ENCODE measurements at places on chromosomes 13 and 19.

DNA sequence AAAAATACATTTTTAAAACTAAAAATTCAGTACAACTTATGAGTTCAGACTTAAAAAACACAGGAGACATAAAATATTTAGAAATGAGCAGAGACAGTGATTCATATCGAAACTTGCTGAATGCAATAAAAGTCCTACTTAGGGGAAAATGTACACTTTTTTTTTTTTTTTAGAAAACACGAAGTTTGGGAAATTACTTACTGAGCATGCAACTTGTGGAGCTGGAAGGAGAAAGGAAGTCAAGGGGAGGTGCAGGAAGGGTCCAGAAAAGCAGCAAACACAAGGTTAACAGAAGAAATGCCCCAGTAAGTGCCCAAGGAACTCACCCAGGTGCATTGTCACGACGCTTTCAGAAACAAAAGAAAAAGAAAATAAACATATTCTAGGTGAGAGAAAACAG, 18.6 kb upstream of the LAIR1 start:
- no peak for DNase-seq

GRCh38 chr13:80705371-80706163, 364.6 kb upstream of the SPRY2 start:
- DNase-seq: no peak

DNA sequence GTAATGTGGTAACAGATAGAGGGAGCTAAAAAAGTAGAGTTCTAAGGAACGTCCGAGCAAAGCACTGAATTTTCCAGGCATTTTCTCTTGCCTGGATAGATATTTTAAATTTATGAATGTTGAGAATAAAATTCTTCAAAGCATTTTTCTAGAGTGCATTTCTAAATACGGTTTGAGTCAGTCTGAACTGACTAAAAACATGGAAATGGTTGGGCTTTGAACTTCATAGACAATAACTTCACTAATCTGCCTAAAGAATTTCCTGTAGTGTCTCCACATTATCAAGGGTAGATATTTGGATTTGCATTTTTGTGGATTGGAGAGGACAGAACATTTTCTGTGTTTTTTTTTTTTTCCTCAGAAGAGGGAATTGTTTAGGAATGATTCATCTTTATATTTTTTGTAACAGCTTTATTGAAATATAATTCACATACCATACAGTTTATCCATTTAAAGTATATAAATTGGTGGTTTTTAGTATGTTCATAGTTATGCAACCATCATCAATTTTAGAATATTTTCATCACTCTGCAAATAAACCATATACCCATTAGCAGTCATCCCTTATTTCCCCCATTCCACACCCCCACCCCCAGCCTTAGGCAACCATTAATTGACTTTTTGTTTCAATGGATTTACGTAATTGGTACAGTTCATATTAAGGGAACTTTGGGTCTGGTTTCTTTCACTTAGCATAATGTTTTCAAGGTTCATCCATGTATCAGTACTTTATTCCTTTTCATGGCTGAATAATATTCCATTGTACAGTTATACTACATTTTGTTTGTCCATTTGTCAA, 20.7 kb downstream of the GARRE1 start:
- DNase-seq: no peak

DNA sequence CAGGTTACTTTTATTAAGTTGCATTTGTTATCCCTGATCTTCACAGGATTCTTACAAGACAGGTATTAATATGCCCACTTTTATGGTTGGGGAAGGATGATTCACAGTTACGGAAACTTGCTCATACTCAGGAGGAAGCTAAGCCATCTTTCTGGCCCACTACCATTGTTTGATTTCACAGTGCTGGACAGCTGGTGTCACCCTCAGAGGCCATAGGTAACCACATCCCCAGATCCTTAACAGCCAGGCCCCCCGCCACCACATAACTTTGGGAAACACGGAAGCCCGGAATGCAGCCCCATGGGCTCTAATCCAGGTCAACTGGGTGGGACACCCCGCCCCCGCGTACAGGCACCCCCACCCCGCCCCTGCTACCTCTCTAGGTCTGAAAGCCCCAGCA, 119.7 kb downstream of the IRS2 start:
- DNase-seq: no peak

DNA sequence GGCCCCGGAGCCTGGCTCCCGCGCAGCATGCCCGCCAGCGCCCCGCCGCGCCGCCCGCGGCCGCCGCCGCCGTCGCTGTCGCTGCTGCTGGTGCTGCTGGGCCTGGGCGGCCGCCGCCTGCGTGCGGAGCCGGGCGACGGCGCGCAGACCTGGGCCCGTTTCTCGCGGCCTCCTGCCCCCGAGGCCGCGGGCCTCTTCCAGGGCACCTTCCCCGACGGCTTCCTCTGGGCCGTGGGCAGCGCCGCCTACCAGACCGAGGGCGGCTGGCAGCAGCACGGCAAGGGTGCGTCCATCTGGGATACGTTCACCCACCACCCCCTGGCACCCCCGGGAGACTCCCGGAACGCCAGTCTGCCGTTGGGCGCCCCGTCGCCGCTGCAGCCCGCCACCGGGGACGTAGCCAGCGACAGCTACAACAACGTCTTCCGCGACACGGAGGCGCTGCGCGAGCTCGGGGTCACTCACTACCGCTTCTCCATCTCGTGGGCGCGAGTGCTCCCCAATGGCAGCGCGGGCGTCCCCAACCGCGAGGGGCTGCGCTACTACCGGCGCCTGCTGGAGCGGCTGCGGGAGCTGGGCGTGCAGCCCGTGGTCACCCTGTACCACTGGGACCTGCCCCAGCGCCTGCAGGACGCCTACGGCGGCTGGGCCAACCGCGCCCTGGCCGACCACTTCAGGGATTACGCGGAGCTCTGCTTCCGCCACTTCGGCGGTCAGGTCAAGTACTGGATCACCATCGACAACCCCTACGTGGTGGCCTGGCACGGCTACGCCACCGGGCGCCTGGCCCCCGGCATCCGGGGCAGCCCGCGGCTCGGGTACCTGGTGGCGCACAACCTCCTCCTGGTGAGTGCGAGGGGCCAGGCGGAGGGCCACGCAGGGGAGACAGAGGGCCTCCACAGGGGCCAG, at the start of gene KL:
Gene KL, plus strand, starts transcription at position 10 of the 909 bp plus-strand sequence. Its CDS starts 18 bp downstream, at position 28.
- peak; percentile 58 for DNase-seq

GRCh38 chr19:3249408-3249807, 24.9 kb downstream of the CELF5 start:
- DNase-seq: no peak

GRCh38 chr13:111941845-111942447, 125.0 kb upstream of the SOX1 start:
- DNase-seq: no peak

GRCh38 chr19:48867123-48867745, 1.2 kb downstream of the PLEKHA4 start:
- no peak for DNase-seq

DNA sequence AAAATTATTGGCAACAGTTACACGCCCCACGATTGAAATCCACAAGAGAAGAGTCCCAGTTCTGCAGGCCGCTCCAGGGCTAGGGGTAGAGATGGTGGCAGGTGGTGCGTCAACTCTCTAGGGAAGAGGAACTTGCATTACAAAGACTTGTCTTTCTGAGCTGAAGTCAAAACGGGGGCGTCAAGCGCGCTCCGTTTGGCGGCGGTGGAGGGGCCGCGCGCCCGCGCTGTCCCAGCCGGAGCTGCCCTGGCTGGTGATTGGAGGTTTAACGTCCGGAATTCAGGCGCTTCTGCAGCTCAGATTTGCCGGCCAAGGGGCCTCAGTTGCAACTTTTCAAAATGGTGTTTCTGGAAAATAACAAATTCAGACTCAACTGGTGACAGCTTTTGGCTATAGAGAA, 38.9 kb downstream of the SOX1 start:
- DNase-seq: no peak

- no peak for DNase-seq
Observed at GRCh38 chr13:109182777-109183465, 553.5 kb downstream of the MYO16 start.

DNA sequence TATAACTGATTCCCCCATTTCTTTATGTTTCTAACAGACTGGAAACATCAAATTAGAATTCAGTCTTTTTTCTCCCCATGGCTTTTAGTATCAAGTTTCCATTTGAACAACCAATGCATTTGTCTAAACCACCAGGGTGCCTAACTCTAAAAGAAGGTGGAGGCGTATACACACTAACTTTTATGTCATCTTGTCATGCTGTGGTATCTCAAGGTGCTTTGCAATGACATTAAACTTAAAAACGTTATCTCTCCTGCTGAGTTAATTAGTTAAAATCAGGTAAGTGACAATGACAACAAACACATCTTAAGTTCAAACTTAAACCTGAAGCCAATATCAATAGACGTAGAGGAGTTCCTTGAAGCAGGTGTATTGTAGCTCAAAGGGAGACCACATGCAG, 1001.7 kb downstream of the PCDH17 start:
- no peak for DNase-seq

DNA sequence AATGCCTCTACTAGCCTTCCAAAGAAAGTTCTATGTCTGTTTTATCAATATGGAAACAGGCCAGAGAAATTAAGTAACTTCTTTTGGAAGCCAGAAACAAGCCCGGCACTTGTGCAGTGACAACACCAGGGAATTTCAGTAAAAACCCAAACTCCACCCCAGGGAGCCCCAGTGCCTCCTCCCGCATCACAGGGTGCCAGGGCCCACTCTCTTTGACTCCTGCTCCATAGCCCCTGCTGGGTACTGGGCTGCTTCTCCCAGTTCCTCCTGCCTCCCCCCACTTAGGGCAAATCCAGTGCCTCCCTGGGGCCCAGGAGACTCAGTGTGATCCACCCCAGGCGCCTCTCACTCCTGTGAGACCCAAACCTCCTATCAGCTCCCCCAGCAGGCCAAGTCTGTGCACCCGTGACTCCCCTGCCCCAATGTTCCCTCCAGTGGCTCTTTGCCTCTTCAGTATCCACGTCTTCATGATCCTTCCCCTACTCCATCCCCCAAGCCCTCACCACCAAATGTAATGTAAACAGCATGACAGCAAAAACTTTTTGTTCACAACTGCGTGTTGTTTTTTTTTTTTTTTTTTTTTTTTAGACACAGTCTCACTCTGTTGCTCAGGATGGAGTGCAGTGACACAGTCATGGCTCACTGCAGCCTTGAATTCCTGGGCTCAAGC, 2.3 kb upstream of the FFAR3 start:
- DNase-seq: no peak

GRCh38 chr19:5232798-5233505, 107.7 kb downstream of the PTPRS start:
- no peak for DNase-seq

- DNase-seq: no peak
Observed at GRCh38 chr13:104773775-104774174, 1707.6 kb upstream of the SLC10A2 start.

DNA sequence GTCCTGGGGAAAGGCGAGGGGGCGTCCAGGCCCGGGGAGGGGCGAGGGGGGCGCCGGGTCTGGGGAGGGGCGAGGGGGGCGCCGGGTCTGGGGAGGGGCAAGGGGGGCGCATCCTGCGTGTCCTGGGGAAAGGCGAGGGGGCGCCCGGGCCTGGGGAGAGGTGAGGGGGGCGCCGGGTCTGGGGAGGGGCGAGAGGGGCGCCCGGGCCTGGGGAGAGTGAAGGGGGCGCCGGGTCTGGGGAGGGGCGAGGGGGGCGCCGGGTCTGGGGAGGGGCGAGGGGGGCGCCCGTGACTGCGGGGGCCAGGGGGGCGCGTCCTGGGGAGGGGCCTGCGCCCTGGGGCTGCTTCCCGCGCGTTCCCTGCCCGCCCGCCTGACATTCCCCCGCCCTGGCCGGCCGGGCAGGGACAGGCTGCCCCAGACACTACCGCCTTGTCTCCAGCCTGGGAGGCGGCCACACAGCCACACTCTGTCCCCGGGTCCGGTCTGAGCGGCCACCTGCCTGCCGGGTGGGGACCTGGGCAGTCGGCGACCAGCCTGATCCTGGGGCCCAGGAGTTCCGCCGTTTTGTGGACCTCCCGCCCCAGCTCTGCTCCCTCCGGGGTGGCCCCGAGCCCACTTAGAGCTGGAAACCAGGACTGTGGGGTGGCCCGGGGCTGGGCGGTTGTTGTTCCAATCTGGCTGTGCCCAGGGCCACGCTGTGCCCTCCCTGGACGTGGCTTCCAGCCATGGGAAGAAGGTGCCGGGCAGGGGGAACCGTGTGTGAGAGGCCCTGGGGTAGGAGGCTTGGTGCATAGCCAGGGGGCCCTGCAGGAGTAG, 11.8 kb downstream of the PALM start:
- no peak for DNase-seq

DNA sequence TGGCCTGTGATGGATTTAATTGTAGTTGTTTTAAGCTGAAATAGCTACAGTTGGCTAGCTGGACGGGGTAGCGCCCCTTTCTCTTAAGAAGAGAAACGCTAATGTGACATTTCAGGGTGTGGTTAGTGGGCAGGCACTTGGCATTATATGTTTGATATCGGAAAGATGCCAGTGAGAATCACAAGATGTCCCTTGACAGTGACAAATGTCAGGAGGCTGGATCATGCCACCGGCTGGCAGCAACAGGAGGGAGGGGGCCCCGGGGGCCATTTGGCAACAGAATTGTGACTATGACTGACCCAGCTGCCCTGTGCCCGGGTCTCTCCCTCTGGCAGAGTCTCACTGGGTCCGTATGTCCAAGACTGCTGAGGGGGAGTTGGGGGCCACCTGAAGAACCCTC, 4.7 kb downstream of the DCAF15 start:
- no peak for DNase-seq

DNA sequence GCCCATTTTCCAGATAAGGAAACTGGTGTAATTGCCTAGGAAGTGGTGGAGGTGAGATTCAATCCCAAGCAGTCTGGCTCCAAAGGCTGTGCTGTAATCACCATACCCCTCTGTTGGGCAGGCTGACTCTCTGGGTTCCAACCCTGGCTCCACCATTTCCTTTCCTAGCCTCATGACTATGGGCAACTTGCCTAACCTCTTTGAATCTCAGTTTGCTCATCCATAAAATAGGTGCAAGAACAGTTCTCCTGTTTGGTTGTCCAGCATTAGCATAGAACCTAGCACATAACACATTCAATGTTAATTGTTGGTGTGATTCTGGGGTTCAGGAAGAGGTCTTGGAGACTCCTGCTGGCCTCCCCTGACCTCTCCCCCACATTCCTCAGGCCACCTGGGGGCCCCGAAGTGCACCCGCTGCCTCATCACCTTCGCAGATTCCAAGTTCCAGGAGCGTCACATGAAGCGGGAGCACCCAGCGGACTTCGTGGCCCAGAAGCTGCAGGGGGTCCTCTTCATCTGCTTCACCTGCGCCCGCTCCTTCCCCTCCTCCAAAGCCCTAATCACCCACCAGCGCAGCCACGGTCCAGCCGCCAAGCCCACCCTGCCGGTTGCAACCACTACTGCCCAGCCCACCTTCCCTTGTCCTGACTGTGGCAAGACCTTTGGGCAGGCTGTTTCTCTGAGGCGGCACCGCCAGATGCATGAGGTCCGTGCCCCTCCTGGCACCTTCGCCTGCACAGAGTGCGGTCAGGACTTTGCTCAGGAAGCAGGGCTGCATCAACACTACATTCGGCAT, 2.2 kb downstream of the ZNF576 start:
- no peak for DNase-seq

GRCh38 chr13:33244907-33245287, 40.7 kb downstream of the STARD13 start:
- no peak for DNase-seq

Measured in mucosa of descending colon (tissue), 3 donors.